ENCODE measurements at places on chromosomes 3 and 15.

- no peak overlapping the region for H3K4me3 ChIP-seq
- no peak for DNase-seq
- no peaks in the 10 kb centered on the region for H3K27me3 ChIP-seq
- H3K27ac ChIP-seq: no peak overlapping the region
- H3K4me1 ChIP-seq: peaks cover 17% of the 10 kb centered on the region
Observed at GRCh38 chr15:51303462-51303980, 34.9 kb downstream of the CYP19A1 start.

DNA sequence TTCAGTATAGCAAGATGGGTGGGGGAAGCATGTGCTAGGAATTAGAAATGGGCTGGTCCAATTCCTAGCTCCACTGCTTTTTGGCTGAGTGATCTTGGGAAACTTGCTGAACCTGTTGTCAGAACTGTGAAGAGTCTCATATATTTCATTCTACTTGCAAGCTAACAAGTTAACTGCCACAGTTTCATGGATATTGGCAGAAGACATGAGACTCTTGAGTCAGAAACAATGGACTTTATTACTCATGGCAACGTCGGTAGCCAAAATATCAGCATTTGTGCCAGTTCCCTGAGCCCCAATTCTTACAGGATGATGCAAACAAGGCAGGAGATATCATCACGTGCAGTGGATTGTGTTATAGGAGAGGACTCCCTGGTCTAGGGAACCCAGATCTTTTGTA lies 26.6 kb upstream of the PLAAT1 start:
- no peak for DNase-seq
- H3K36me3 ChIP-seq: no peaks in the 10 kb centered on the region
- no peak overlapping the region for H3K4me3 ChIP-seq
- H3K27ac ChIP-seq: no peak overlapping the region
- no peaks in the 10 kb centered on the region for H3K4me1 ChIP-seq
- H3K27me3 ChIP-seq: no peaks in the 10 kb centered on the region

DNA sequence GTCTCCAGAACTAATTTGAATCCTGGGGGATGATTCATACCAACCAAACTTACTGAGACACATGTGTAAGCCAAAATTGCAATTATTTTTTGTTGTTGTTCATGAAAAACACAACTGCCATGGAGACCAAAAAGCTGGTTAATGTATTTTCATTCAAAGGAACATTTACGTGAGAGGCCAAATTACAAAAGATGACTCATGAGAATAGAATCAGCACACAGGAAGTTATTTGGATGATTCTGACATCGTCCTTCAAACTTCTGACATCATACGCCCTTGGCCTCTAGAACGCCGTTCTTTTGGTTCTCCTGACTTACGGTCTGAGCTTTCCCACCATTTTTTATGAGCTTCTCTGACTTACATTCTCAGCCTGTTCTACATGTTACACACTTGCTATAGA lies 3.0 kb upstream of the ZNF280D start:
- no peak overlapping the region for H3K4me3 ChIP-seq
- H3K27me3 ChIP-seq: no peaks in the 10 kb centered on the region
- H3K4me1 ChIP-seq: peaks cover 19% of the 10 kb centered on the region
- no peak overlapping the region for H3K27ac ChIP-seq
- DNase-seq: no peak

DNA sequence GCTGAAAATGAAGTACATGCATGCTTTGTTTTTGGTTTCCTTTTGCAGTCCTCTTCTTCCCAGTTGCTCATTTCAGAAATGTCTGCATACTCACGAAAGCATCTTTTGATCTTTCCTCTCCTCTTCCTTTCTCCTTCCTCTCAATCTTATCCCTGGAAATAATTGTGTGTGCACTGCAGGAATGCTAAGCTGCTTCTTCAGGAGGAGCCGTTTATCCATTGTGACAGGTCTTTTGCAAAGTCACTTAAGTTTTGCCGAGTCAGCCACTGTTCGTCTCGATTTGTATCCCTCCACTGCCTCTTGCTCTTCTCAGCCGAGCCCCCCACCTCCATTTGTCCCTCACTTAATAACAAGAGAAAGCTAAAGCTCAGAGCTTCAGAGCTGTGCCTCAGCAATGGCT lies 597.6 kb downstream of the AGBL1 start:
- H3K4me1 ChIP-seq: no peaks in the 10 kb centered on the region
- no peak overlapping the region for H3K27ac ChIP-seq
- H3K4me3 ChIP-seq: no peak overlapping the region
- no peak for DNase-seq
- no peaks in the 10 kb centered on the region for H3K36me3 ChIP-seq
- no peaks in the 10 kb centered on the region for H3K27me3 ChIP-seq

DNA sequence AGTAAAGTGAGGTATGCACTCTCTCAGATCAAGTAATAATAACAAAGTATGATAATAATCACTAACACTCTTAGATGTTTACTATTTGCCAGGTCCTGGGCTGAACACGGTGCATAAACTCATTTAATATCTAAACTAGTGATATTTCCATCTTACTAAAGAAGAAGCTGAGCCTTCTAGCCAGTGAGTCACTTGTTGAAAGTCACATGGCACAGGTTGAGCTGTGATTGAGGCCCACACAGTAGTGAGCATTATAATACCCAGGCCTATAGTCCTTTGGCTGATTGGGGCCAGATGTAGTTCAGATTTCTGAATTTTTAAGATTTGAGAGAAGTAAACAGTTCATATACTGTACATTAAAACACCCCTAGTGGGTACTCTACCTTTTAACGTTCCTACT lies 93.2 kb upstream of the CCDC80 start:
- no peak overlapping the region for H3K27ac ChIP-seq
- H3K36me3 ChIP-seq: no peaks in the 10 kb centered on the region
- H3K27me3 ChIP-seq: no peaks in the 10 kb centered on the region
- H3K4me1 ChIP-seq: no peaks in the 10 kb centered on the region
- DNase-seq: no peak

DNA sequence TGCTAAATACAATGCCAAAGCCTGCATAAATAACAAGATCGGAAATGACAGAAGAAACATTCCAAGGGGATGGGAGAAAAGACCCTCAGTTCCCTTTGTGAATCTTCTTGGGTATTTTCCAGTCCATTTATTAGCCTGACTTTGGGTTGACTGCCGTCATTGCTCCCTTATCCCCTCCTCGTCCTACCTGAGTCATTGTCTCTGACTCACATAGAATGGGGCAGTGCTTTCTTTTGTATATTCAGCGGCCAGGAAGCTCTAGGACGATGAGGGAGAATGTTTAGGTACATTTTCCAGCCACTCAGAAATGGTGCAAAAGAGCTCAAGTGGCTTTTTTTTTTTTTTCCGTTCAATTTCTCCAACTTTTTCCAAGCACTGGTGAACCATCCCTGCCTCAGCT lies 71.6 kb downstream of the KAT2B start:
- H3K27ac ChIP-seq: no peak overlapping the region
- no peak for DNase-seq
- no peak overlapping the region for H3K4me3 ChIP-seq
- no peaks in the 10 kb centered on the region for H3K4me1 ChIP-seq
- no peaks in the 10 kb centered on the region for H3K27me3 ChIP-seq

- no peak for DNase-seq
- H3K4me1 ChIP-seq: peaks cover 10% of the 10 kb centered on the region
- no peak overlapping the region for H3K27ac ChIP-seq
- peaks cover 8% of the 10 kb centered on the region for H3K36me3 ChIP-seq
Observed at GRCh38 chr3:128112357-128112968, 11.1 kb downstream of the RUVBL1 start.

GRCh38 chr3:181773921-181774320 lies 62.2 kb downstream of the SOX2 start:
- no peak for DNase-seq
- H3K4me3 ChIP-seq: no peak overlapping the region
- H3K27ac ChIP-seq: no peak overlapping the region
- no peaks in the 10 kb centered on the region for H3K27me3 ChIP-seq
- H3K36me3 ChIP-seq: no peaks in the 10 kb centered on the region

GRCh38 chr3:45558431-45558830 lies 36.1 kb upstream of the LIMD1 start:
- no peaks in the 10 kb centered on the region for H3K27me3 ChIP-seq
- DNase-seq: no peak
- H3K27ac ChIP-seq: no peak overlapping the region
- H3K4me1 ChIP-seq: peaks cover 42% of the 10 kb centered on the region

GRCh38 chr3:187799942-187800641 lies 54.8 kb upstream of the BCL6 start:
- H3K27me3 ChIP-seq: no peaks in the 10 kb centered on the region
- DNase-seq: no peak
- no peak overlapping the region for H3K4me3 ChIP-seq
- H3K36me3 ChIP-seq: no peaks in the 10 kb centered on the region

Data from tibial artery (tissue), 4 donors.